Sciatic nerve (tissue), 2 donors: ENCODE measurements at places on chromosomes 11 and 22. TPM values are rescaled to one million over a fixed set of nuclear protein-coding genes. Genes with fewer than 3 reads are reported as not detected.

- peak; percentile 48 for DNase-seq
Measured at GRCh38 chr11:65501472-65502273, 2.8 kb downstream of the MALAT1 start.

- no peak for DNase-seq
Measured at GRCh38 chr11:109150581-109150980, 271.4 kb upstream of the C11orf87 start.

DNA sequence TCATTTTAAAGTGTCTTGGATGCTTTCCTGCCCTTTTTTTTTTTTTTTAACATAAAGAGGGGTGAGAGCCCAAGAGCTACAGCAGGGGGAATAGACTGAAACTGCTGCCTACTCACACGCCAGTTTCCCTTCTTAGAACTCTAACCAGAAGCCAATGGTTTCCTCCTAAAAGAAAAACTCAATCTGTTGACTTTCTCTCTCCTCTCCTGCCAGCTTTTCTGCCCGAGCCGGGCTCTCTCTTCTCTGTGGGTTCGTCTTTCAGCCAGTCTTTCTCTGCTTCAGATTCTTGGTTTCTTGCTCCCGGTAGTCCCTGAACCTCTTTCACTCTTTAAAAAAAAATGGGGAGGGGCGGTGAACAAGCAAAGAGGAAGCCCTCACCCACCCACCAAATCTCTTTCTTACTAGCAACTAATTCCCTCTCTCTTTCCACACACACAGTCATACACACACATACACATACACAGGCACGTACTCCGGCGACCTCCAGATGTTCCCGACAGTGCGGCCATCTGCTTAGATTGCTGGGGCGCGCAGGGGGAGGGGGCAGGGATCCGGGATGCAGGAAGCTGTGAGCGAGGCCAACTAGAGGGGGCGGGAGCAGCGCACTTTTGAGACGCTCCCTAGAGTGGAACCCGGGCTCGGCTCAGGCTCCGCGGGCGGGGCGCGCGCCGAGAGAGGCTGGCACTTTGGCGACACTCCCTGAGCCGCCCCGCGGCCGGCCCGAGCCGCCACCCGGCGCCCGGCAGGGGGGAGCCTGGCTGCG, 444 bp upstream of the TSKU start:
- DNase-seq = peak; percentile 93

DNA sequence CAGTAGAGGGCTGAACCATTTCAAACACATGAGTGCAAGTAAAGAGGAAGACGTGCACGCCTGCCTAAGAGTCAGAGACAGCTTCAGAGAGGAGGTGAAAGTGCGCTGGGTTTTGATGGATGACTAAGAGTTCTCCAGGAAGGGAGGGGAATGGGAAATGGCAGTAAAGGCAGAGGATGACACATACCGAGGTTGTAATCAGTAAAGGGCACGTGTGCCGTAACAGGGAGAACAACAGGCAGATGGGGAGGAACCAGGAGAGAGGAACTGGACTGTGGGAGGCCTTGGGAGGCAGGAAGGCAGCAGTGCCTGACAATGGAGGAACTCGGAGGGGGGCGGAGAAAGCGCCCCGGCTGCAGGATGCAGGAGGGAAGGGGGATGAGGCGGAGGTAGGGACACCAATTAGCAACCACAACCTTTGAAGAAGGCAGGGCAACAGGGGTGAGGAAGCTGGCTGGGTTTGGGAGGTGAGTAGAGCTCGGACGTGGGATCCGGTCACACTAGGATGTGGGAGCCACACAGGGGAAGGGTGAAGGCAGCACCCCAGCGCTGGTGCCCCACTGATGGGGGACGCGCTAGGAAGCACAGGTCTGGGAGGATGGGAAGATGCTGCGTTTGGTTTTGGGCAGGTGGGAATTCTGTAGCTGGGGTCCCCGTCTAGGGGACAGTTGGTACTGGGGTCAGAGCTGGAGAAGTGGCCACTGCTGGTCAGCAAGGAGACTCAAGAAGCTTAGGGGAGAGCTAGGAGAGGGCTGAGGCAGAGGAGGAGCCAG, 67.4 kb downstream of the SCUBE1 start:
- no peak for DNase-seq

- no peak for DNase-seq
Measured at GRCh38 chr11:60347084-60347797, 20.2 kb downstream of the MS4A6E start.

GRCh38 chr22:30574095-30574981, at the start of gene GAL3ST1:
Gene GAL3ST1 (minus strand): TSS chr22:30574665. CDS start chr22:30557392, 17,273 bp downstream.
- peak; percentile 70 for DNase-seq

DNA sequence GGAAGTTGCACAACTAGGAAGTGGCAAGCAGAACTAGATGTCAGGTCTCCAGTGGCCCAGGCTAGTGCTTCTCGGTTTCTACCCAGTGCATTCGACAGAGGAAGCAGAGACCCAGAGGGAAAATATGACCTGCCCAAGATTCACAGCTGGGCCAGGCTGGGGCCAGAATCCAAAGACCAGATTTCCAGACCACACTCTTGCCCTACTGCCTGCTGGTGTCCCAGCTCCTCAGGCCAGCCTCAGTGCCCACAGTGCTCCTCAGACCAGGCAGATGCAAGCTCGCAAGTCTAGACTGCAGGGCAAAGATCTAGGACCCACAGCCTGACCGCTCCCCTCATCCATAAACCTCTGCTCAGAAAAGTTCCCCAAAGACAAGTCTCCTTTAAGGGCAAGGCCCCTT, 262.6 kb downstream of the BUD13 start:
- no peak for DNase-seq

DNA sequence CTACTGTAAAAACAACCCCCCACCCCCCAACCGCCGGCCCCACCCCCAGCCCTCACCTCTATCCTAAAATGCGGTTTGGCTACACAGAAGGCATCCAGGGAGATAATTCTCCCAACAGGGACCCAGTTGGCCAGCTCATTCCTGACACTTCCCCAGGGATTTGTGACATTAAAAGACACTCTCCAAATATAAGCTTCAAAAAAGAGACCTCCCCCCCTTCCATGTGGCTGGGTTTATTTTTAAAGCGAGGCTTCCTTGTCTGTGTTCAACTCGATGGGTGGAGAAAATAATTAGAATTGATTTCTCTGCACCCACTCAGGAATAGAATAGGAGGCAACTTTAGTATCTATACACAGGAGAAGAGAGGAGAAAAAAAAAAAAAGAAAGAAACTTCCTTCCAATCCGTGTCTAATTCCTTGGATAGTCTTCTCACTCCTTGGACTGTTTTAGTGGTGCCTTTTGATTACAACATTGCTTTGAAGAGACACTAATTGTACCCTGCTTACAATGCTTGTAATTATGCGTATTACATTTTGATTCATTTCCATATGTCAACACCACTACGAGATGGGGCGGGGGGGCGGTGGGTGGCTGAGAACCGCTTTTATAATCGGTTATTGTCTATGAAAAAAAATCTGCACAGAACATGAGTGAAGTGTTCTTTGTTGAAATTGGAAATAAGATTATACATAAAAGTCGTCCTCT, 500.4 kb downstream of the MIAT start:
- no peak for DNase-seq

- no peak for DNase-seq
Measured at GRCh38 chr11:70027451-70027850, 50.7 kb upstream of the ANO1 start.

GRCh38 chr22:37472418-37473006, 13.7 kb downstream of the MFNG start:
- DNase-seq = no peak

Gene PANX2
- total RNA-seq = 0.76 TPM

Gene MYO7A
- total RNA-seq = 16.7 TPM

Gene NPAS4
- not detected for total RNA-seq

Gene TAGLN
- total RNA-seq = 1,988 TPM

Gene BDNF
- total RNA-seq = 0.18 TPM

Gene KCNJ1
- total RNA-seq = 0.13 TPM

Gene OR51B4
- 0.40 TPM for total RNA-seq
